ENCODE measurements at places on chromosomes 5 and 9. TPM values are rescaled to one million over a fixed set of nuclear protein-coding genes. Genes with fewer than 3 reads are reported as not detected.

Gene TRIM36
- total RNA-seq: 13.3 TPM

- DNase-seq: no peak
These were observed 268.7 kb upstream of the GAS1 start for GRCh38 chr9:87216036-87216435.

Gene SHISAL2B
- not detected for total RNA-seq

Gene GLRA1
- total RNA-seq: not detected

GRCh38 chr9:133888809-133889491, 103.2 kb downstream of the VAV2 start:
- DNase-seq: no peak

Gene TMEM215
- 0.33 TPM for total RNA-seq

DNA sequence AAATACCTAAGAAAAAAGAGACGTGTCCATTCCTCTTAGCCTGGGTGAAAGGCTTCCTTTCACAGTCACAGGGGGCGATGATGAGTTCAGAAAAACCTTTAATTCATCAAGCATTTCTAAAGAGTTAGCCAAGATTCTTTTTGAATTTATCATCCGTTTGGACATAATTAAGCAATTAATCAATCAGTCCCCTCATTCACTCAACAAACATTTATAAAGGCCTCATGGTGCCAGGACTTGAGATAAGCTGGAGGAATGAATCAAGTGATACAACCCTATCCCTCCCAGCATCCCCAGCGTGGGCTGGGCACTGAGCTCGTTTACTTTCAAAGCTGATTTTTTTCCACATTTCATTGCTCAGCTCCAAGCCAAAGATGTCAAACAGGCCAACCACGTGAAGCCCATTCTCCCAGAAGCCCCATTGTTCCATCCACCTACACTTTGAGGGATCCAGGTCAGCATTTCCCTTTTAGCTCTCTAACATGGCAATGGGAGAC, 140.5 kb downstream of the SLIT3 start:
- peak; percentile 83 for DNase-seq

Gene FAM163B
- not detected for total RNA-seq

- DNase-seq: no peak
These were observed 208.3 kb upstream of the DAB2 start for GRCh38 chr5:39633057-39633456.

Gene DNAH5
- 12.3 TPM for total RNA-seq

GRCh38 chr5:92998456-92998855, 582.6 kb downstream of the NR2F1-AS1 start:
- no peak for DNase-seq

DNA sequence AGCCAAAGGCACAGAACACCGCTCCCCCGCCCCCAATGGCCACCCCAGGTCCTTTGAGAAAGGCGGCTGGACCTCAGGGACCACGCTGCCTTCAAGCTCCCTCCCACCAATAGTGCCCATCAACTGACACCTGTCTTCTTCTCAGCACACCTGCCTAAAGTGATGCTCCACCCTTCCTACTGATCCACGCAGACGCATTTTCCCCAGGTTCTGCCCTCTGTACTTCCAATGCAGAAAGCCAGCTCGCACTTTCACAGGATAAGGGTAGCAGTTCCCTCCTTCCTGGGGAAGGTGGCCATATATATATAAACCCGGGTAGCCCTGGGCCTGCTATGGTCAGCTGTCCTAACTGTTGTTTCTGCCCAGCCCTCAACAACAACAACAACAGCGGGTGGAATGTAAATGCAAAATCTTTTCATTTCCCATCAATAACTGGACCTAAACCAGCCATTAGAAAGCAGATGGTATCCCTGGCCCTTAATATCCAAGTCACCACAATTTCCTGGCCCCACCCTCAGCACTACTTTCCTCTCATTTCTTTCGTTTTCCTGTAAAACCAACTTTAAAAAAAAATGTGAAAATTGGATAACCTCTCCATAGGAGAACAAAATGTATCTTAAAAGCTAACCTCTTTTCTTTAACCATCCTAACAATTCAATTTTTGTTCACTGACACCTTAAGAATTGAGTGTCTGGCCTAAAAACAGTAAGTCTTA, 1.7 kb downstream of the GOLM1 start:
- DNase-seq: no peak

Gene IFNB1
- not detected for total RNA-seq

GRCh38 chr5:1052076-1052475, 43.5 kb downstream of the NKD2 start:
- DNase-seq: no peak

GRCh38 chr5:152551061-152551460, 146.0 kb upstream of the NMUR2 start:
- no peak for DNase-seq

GRCh38 chr9:90631964-90632363, 10.7 kb downstream of the DIRAS2 start:
- DNase-seq: no peak

GRCh38 chr5:56522960-56523359, 289.8 kb upstream of the ANKRD55 start:
- no peak for DNase-seq

Gene PAPPA
- 8.3 TPM for total RNA-seq

GRCh38 chr5:62701036-62701435, 122.4 kb downstream of the LRRC70 start:
- DNase-seq: no peak

Gene SAXO1
- not detected for total RNA-seq

DNA sequence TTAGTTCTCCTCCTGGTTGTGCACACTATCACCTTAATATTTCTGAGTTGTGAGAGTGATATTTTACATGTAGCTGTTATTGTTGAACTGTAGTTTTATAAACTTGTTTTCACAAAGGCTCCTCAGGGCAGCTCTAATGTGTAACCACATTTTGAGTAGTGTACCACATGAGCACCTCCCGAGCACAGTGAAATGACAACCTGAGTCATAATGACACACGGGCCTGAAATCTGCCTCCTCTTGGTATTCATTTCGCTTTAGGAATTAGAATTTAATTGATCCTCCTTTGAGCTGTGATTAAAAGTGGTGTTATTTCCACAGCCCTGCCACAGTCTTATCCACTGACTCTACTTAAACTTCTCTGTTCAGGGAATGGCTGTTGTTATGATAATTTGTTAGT, 7.9 kb downstream of the MTRR start:
- DNase-seq: peak; percentile 65

GRCh38 chr5:75671506-75671905, 45.7 kb downstream of the POC5 start:
- DNase-seq: no peak

Gene TMEM141
- total RNA-seq: 46.9 TPM

Gene PCDHGB5
- total RNA-seq: 0.09 TPM

Gene PPP3R2
- total RNA-seq: not detected

DNA sequence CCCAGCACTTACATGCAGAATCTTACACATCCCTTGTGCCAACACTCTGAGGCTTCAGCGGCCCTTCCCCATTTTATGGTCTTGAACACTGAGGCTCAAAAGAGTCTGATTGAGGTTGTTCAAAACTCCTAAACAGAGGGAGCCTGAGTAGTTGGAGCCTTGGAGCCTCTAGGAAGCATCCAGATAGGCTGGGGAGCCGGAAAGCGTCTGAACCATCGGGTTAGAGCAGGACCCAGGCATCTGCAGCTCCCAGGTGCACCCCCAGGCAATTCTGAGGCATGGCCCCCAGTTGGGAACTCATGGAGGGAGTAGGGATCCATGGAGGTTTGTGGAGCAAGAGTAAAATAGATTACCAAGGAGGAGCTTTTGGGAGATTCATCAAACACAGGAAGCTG, 3.8 kb downstream of the OLFML2A start:
- DNase-seq: no peak

GRCh38 chr5:160167624-160168165, 48.4 kb upstream of the PWWP2A start:
- no peak for DNase-seq

- DNase-seq: no peak
These were observed 55.0 kb downstream of the MEF2C start for GRCh38 chr5:88827997-88828396.

- no peak for DNase-seq
These were observed 9.4 kb downstream of the BBLN start for GRCh38 chr9:128169492-128169891.

- DNase-seq: no peak
These were observed 157.5 kb downstream of the MEF2C start for GRCh38 chr5:88725454-88725853.

- no peak for DNase-seq
These were observed 56.1 kb downstream of the UBAP2 start for GRCh38 chr9:33992632-33993031.

GRCh38 chr9:132622159-132622558, 39.8 kb downstream of the BARHL1 start:
- peak; percentile 17 for DNase-seq

GRCh38 chr9:86667307-86667706, 280.0 kb downstream of the GAS1 start:
- DNase-seq: peak; percentile 84

GRCh38 chr9:87973122-87973521, 1.2 kb downstream of the CDK20 start:
- DNase-seq: no peak

DNA sequence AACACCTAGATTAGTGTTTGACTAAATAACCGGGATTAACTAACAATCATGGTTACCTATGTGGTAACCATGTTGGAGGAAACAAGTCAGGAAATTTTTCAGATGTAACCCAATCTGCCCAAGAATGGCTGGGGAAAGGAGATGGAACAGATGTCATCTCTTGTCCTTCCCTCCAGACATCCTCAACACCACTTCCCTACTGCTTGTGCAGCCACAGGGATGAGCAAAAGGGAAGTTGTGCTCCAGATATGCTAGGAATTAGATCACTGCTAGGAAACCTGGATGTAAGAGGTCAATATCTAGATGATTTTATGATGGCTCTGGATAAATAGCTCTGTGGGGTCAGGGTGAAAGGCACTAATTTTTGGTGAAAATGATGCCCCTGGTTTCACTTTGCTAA, 61.3 kb upstream of the ELL2 start:
- DNase-seq: no peak

Measured in Daoy (cell line).